ENCODE measurements at places on chromosomes 12 and 14.

- no peak for DNase-seq
These were observed 8.1 kb downstream of the DNAI7 start for GRCh38 chr12:25186788-25187402.

DNA sequence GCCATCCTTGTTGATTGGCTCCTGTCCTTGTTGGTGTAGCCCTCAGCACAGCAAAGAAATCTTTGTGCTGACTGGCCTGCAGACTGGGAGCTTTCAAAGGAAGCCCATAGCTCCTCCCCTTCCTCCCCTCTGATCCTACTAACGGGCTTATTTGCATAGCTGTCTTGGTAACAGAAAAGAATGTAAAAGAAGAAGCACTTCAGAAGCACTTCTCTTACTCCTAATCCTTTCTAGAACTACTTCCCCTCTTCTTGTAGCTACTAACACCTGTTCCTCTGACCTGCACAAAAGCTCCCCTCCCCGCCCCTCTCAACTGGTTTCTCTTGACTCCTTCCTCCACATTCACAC lies 14.3 kb upstream of the RIC8B start:
- DNase-seq: no peak

DNA sequence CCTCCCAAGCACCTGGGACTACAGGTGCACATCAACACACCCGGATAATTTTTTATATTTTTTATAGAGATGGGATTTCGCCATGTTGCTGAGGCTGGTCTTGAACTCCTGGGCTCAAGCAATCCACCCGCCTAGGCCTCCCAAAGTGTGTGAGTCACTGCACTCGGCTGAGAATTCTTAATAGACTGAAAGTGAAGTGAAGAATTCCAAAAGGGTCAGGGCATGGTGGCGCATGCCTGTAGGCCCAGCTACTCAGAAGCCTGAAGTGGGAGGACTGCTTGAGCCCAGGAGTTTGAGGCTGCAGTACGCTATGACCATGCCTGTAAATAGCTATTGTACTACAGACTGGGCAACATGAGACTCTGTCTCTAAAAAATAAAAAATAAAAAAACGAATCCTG lies 43.7 kb downstream of the TCHP start:
- no peak for DNase-seq

- DNase-seq: peak; percentile 50
These were observed at the start of gene ITGA7 for GRCh38 chr12:55707841-55708694. Gene ITGA7, minus strand, starts transcription at chr12:55707904. Its CDS starts 222 bp downstream, at chr12:55707682.

GRCh38 chr12:94433744-94434143 lies 25.9 kb downstream of the CEP83 start:
- DNase-seq: no peak

DNA sequence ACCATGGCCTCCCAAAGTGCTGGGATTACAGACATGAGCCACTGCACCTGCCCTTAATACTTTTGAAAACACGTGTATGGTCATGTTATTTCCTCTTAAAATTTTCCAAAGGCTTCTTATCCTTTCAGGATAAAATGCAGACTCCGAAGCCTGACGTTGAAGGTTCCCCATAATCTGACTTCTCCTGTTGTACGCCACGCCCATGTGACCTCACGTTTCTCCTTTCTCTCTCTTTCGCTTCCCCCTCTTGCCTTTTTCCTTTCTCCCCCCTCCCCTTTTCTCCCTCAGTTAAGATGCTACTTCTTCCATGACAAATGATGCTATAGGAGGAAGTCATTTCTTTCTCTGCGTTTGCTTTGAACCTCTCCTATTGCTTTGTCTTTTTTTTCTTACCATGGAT lies 266.0 kb downstream of the FBXL14 start:
- no peak for DNase-seq

DNA sequence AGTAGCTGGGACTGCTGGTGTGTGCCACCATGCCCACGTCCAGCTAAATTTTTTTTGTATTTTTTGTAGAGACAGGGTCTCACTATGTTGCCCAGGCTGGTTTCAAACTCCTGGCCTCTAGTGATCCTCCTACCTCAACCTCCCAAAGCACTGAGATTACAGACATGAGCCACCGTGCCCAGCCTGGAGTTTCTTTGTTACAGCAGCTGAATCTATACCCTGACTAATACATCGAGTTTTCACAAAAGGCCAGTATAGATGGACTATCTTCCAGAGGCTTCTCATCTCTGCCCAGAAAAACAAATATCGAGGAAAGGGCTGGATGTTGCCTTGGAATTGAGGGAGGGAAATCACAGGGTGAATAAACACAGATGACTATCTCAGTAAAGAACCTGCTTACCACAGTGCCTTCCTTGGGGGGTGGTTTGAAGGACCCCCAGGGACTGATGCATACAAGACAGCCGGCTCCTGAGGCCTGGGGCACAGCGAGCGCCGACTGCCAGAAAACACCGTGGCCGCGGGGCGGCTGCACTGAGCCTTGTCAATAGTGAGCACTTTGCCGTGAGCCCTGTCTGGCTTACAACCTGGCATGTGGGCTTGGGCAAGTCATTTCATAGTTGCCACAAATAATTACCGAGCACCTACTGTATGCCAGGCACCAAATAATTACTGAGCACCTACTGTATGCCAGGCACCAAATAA lies 111.9 kb downstream of the SCARB1 start:
- no peak for DNase-seq

- DNase-seq: no peak
These were observed 64.5 kb downstream of the AMN start for GRCh38 chr14:102986810-102987579.

DNA sequence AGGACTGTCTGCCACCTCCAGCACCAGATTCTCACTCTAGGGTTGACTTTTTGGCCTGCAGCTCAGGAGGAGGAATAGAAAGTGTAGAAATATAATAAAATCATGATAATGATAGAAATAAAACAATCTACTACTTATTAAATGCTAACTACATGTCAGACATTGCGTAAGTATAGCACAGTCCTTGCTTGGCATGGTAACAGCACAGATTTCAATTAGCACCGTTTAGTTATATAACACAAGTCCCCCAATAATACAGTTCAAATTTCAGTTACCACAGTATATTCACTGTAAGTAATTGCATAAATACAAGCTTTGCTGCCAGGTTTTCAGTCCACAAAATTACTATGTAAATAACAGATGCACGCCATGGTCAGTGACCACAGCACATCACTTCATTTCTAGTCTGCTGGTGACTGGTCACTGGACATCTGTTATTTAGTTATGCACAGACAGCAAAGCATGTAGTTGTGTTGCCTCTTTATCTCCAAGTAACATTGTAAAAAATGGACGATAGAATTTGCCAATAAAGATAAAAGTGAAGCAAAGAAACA lies 6.5 kb upstream of the GLT8D2 start:
- no peak for DNase-seq

DNA sequence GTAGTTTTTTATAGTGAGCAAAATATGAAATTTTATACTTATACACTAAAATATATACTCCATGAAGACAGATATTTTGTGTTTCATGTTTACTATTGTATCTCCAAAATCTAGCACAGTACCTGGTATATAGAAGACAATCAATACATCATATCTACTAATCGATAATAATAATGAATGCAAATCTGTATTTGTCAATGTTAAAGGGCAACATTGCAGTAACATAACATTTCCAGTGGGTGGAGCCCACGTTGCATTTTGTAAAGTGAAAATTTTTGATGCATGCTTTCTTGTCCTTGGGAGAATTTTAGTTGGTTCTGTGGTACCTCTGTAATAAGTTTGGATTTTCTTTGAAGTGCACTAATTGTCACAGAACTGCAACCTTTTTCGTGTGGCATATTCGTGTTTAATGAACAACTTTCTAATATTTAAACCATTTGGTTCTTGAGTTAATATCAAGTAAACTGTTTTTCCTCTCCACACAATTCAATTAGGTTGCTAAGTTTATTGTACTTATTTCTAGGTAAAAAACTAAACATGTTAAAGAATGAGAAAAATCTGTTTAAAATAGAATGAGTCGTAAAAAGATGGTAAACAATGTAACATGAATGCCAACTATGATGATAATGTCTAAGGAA lies 47.4 kb downstream of the AVPR1A start:
- no peak for DNase-seq

- no peak for DNase-seq
These were observed 386.3 kb upstream of the GARIN6 start for GRCh38 chr12:99261256-99261655.

- peak; percentile 72 for DNase-seq
These were observed 3.3 kb upstream of the EXOC3L4 start for GRCh38 chr14:103091041-103091882.

DNA sequence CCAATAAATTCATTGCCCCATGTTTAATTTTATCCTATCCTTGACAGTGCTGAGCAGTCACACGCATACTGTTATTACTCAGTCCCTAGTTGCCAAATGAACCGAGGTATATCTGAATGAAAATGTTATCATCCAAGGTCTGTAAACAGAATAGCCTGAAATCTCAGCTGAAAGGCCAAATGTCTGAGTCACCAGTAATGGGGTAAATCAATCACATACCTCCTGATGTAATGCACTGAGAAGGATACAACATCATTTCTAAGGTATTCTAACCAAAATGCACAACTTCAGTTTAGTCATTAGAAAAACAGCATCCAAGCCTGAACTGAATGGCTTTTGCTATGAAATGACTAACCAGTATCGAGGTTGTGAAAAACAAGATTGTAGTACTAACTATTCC lies 228.6 kb downstream of the DPF3 start:
- no peak for DNase-seq

DNA sequence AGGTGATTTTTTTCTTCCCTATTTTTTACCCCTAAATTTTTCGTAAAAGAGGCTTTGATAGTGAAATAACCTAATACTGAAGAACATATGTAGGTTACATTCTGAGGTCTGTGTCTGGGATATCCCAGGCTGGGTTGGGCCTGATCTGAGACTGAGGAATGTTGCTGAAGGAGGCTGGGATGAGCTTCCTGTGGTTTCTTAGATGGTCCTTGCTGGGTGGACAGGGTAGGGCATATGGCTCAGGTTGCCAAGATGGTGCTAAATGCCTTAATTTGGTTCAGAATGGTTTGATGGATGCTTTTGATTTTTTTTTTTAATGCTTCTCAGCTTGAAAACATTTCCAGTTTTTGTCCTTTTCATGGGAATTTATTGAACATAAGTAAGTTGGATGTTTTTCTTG lies 124.6 kb upstream of the PMCH start:
- no peak for DNase-seq

GRCh38 chr14:87940382-87940781 lies 52.6 kb downstream of the GALC start:
- DNase-seq: no peak

DNA sequence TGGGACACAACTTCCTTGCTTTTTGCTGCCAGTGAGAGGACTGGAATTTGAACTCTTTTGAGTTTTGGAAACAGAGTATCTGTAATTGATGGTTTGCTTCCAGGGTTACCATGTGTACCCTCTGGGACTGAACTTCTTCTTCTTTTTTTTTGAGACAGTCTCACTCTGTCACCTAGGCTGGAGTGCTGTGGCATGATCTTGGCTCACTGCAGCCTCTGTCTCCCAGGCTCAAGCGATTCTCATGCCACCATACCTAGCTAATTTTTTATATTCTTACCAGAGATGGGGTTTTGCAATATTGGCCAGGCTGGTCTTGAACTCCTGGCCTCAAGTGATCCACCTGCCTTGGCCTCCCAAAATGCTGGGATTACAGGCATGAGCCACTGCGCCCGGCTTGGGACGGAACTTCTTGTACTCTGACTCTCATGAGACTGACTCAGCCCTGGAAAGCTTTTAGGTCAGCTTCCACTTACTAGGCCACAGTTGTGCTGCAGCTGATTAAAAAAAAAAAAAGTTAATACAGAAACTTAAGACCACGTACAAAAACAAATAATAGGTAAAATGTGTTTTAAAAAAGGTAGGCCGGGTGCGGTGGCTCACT lies 15.8 kb downstream of the SEL1L start:
- DNase-seq: no peak

GRCh38 chr14:68607867-68608573 lies 184.8 kb downstream of the ZFP36L1 start:
- no peak for DNase-seq

- no peak for DNase-seq
These were observed 4.7 kb upstream of the SSH1 start for GRCh38 chr12:108861878-108862587.

DNA sequence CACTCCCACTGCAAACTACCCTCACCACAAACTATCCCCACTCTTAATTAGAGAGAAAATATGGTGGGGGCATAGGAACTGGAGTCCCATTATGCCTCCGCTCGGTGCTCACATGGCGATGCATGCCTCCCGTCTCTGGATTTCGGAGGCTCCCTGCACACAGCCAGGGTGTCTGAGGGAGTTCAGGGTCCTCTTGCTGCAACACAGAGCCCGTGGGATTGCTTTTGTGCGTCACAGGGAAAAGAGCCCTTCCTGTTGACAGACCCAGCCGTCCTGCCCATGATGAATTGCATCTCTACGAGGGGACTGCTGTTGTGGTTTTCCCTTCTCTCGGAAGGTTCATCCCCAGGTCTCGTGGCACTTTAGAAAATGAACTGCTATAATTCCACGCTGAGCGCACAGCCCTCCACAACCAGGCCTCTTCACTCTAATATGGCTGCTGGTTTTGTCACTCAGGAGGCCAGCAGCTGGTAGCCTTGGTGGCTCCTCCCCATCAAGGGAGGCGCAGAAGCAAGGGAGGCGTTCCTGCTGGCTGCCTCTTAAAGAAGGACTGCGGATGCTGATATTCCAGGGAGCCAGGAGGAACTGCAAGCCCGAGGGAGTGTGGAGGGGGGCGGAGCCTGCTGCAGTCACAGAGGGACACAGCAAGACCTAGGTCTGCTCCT lies 158.0 kb downstream of the KCNA5 start:
- DNase-seq: no peak

- DNase-seq: no peak
These were observed 44.0 kb downstream of the PAH start for GRCh38 chr12:102873077-102873476.

DNA sequence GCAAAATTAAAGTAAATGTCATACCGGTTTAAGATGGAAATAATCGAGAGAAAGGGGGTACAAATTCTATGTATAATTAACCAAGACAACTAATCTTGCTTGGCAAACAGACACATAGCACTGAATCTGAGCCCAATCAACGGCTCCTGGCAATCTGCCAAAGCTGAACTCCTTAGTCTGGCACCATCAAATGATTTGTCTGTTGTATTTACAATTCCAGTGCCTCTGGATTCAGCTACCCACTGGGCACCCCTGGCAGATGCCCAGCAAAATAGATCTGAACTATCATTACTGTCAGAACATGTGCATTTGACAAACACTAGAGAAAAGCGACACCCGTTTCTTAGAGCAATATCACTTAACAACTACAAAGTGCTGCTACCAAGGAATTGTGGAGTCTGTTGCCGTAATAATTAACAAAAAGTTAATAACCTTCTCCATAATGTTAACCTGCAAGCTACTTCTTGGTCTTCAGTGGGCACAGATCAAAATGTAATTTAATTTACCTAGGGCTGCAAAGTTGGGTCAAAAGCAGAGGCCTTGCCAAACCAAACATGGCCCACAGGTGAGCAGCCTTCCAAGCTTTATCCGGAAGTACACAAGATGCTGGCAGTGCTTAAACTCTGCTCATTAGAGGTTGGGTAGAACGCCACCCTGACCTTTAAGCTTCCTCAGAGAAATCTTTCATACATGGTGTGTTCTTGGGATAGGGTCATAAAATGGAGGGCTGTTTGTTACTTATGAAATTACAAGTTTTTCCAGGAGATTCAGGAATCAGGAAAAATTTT lies 7.6 kb downstream of the EGLN3 start:
- DNase-seq: no peak

GRCh38 chr12:32302218-32303173 lies 96.9 kb upstream of the FGD4 start:
- no peak for DNase-seq

Data from stimulated activated CD4-positive, alpha-beta T cell treated with anti-CD3 and anti-CD28 coated beads, TNF-alpha, amount 100 ng/mL, for 48 hours (primary cell).